Activated CD4-positive, alpha-beta T cell treated with anti-CD3 and anti-CD28 coated beads, Interleukin-2, amount 50 U/mL, for 16 hours (primary cell): ENCODE measurements at places on chromosomes 12 and 14.

- peak; percentile 30 for DNase-seq
Observed at GRCh38 chr12:81759190-81760051, at the start of gene PPFIA2. PPFIA2 (minus strand) TSS chr12:81759350.

GRCh38 chr14:32820682-32821081, 118.0 kb upstream of the NPAS3 start:
- no peak for DNase-seq

DNA sequence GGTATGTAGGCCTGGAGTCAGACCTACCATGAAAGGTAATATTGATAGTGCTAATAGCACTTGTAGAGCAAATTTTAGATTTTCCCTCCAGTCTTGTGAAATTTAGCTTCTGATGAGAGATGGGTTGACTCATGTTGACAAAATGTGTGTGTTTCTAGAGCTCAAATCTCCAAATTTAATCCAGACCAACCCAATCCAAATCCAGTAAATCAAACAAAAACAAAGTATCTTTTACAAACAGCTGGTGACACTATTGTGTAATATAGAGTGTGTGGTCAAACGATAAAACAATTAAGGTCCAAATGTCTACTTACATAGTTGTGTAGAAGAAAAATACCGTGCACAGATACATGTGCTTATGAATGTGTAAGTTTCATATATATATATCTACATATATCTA, 63.4 kb upstream of the KITLG start:
- DNase-seq: no peak

- DNase-seq: no peak
Observed at GRCh38 chr12:122955156-122955555, 11.1 kb downstream of the ABCB9 start.
